ENCODE measurements at places on chromosomes 2 and 18. TPM values are rescaled to one million over a fixed set of nuclear protein-coding genes. Genes with fewer than 3 reads are reported as not detected.

- no peak for DNase-seq
Measured at GRCh38 chr2:39481611-39482010, 44.5 kb upstream of the MAP4K3 start.

- no peak for DNase-seq
Measured at GRCh38 chr2:97740590-97741182, 27.3 kb downstream of the ZAP70 start.

DNA sequence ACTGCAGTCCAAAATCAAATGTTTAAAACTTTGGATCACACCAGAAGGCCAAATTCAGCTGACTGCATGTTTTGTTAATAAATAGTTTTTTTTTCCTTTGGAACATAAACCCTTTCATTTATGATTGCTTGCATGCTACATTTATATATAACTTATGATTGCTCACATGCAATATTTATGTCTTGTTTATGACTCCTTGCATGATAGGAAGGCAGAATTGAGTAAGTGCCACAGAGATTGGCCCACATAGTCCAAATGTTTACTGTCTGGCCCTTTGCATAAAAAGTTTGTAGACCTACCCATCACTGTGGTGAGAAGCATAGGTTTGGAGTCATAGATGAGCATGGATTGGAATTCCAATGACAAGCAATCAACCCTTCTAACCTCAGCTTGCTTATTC is 30.8 kb downstream of the WDFY1 start:
- DNase-seq: no peak

Gene G6PC2
- polyA plus RNA-seq: not detected

Gene SLC23A3
- 3.9 TPM for polyA plus RNA-seq

GRCh38 chr18:70523035-70523791 is 234.4 kb downstream of the SOCS6 start:
- no peak for DNase-seq

Gene DSG2
- polyA plus RNA-seq: 46.0 TPM

Gene FEV
- not detected for polyA plus RNA-seq

GRCh38 chr18:79738041-79738461 is 58.4 kb downstream of the CTDP1 start:
- DNase-seq: no peak

- peak; percentile 56 for DNase-seq
Measured at GRCh38 chr18:31649978-31650719, 34.2 kb downstream of the B4GALT6 start.

Data from right lung (tissue), 10 donors.